ENCODE measurements at places on chromosomes 1 and 21.

GRCh38 chr1:226308166-226308722 is 720 bp downstream of the LIN9 start:
- no peak for DNase-seq

DNA sequence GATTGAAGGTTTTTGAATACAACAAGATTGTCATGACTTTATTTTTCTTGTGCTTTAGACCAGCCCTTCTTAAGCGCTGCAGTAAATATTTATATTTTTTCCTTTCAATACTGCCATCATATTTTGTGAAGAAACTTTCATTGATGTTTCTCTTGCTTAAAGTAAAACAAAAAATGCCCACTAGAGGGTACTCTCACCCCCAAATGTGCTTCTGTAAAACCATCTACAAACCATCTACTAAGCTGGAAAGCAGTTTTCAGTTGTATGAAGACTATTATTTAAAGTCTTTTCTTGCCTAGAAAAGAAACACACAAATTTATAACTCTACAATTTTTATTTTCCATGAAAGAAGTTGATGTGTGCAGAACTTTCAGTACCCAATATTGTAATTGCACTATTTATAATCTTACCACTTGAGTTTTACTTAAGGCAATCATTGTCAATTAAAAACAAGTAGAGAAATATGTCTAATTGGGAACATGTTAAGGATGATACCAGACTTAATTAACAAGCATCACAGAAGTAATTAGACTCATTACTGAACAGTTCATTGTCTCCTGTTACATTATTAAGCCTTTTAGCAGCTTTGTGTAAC is 10.7 kb downstream of the LEPR start:
- DNase-seq: no peak

DNA sequence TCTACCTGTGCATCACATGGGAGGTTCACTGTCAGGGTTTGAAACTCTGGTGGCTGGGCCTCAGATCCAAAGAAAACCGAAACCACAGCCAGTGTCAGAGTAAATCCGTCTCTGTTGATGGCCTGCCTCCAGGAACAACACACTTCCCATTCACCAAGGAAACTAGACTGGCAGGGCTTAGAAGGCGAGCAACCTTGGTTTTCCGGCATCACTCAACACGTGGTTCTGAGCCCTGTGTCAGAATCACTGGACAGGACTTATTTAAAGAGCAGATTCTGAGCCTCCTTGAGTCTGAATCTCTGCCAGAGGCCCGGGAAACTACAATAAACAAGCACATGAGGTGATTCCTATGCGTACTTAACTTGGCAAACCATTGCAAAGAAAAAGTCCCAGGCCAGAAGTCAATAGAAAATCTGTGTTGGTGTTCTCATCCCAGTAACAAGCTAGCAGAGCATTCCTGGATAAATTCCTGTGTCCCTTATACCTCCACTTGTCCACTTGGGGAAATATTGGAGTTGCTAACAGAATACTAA is 70.0 kb downstream of the KCTD3 start:
- DNase-seq: peak; percentile 52

- DNase-seq: no peak
Observed at GRCh38 chr21:33189237-33189636, 40.5 kb upstream of the IFNAR2 start.

GRCh38 chr1:64440183-64440826 is 29.6 kb upstream of the CACHD1 start:
- no peak for DNase-seq

- no peak for DNase-seq
Observed at GRCh38 chr1:62810420-62811274, 26.7 kb downstream of the ATG4C start.

GRCh38 chr1:227661495-227661894 is 73.6 kb downstream of the JMJD4 start:
- DNase-seq: no peak

DNA sequence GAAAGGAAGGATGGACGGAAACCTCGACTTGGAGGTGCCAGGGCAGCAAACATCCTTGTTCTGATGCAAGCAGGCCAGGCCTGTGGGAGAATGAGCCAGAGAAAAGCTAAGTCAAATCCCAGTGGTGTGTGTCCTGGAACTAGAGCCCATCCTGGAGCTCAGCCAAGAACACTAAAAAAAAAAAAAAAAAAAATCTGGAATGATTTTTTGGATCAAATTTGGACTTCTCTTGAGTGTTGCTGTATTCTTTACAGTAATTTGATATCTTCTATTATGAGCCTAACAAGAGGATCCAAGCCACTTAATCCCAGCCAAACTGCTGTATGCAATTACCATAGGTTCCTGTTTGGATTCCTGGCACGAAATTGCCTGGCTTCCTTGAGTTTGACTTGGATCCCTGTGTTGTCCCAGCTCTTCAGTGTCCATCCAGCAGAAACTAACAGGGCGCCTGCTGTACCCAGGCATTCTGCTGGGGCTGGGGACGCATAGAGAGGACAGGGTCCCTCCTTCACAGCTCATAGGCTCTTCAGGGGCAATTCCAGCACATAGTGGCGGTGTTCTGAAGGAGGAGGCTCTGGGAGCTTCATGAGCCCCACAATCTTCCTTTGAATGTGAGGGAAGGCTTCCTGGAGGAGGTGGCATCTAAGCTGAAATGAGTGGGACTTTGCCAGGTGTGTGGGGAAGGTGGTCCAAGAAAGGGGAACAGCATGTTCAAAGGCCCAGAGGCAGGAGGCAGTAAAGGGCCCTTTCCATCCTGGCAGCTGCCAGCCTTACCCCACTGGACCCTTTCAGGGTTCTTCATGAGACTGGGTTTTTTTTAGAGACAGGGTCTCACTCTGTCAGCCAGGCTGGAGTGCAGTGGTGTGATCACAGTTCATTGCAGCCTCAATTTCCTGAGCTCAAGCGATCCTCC is 24.7 kb downstream of the EPHX1 start:
- DNase-seq: peak; percentile 87

DNA sequence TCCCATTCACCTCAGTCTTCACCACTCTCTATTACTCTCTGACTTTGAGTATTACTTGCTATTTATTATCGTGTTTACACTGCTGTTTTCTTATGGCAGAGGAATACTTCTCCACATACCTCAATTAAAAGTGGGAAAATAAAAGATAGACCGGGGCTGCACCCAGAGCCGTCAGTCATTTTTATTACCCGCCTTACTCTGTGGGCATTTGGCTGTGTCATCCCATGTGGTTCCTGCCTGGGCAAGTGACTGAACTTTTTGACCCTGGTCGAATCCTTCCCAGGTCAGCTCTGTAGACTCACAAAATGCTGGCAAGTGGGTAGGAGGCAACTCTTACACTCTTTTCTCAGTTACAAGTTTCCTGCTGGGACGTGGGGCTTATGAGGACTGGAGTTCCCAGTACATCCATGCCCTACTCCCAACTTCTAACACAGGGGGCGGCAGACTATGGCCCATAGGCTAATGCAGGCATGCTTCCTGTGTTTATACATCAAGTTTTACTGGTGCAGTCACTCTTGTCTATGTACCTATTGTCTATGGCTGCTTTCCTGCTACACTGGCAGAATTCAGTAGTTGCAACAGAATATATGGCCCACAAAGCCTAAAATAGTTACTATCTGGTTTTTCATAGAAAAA is 69.5 kb upstream of the KCND3 start:
- no peak for DNase-seq

- DNase-seq: no peak
Observed at GRCh38 chr1:97849345-97850340, 71.2 kb downstream of the DPYD start.

DNA sequence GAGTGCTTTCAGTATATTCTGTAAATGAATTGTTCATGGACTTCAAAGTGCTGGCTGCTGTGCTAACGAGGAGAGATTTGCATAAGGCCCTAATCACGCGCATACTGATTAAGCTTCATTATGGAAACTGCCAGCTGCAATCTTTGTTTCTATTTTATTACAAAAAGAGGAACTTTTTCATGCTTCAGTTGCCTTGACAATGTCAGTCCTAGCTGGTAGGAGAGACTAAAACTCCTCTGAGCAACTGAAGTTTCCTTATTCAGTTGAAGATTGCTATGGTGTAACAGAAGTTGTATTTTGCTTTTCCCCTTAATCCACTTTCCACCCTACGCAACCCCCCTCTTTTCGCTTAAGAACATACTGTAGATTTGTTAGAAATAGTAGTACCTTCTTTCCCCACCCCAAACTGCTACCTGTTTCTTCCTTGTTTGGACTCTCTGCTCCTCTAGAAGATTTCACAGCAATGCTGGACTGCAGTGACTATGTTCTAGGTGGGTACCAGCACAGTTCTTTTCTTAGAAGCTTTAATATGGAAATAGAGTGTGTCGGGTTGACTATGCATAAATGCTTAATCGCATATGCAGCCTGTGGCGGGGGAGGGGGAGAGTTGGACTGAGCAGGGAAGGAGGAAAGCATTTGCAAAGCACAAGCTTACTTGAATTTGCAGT is 108.3 kb downstream of the POU2F1 start:
- DNase-seq: peak; percentile 48

All from right hindlimb (tissue), 1 donor.